T-helper 17 cell (primary cell): ENCODE measurements at places on chromosomes 1 and 21. TPM values are rescaled to one million over a fixed set of nuclear protein-coding genes. Genes with fewer than 3 reads are reported as not detected.

GRCh38 chr21:46328151-46328550, 4.2 kb downstream of the PCNT start:
- DNase-seq: no peak

- no peak for DNase-seq
These were observed 235.1 kb upstream of the RUNX1 start for GRCh38 chr21:35284199-35284598.

DNA sequence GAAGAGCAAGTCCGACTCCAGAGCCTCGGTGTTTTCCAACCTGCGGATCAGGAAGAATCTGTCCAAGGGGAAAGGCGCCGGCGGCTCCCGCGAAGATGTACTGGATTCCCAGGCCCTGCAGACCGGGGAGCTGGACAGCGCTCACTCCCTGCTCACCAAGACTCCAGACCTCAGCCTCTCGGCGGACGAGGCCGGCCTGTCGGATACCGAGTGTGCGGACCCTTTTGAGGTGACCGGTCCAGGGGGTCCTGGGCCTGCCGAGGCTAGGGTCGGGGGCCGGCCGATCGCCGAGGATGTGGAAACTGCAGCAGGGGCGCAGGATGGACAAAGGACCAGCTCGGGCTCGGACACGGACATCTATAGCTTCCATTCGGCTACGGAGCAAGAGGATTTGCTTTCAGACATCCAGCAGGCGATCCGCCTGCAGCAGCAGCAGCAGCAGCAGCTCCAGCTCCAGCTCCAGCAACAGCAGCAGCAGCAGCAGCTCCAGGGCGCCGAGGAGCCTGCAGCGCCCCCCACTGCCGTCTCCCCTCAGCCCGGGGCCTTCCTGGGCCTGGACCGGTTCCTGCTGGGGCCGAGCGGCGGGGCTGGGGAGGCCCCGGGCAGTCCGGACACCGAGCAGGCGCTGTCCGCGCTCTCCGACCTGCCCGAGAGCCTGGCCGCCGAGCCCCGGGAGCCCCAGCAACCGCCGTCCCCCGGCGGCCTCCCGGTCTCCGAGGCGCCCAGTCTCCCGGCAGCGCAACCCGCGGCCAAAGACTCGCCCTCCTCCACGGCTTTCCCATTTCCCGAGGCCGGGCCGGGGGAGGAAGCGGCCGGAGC, 827 bp downstream of the FMN2 start:
- no peak for DNase-seq

DNA sequence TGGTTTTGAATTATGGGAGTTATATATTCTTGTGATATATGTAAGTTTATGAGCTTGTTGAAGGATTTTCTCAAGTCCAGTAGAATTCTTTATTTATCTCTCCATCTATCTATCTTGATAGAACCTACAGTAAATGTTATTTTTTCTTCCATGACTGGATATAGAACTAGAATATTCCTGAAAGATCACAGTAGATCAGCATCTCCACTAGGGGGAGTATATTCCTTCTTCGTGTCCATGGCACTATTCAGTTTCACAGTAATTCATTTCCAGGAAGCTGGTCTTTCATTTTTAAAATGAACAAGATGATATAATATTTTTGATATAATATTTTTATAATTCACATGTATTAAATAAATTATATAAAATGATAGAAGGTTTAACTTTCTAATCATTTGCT, 18.8 kb downstream of the TMPRSS15 start:
- no peak for DNase-seq

DNA sequence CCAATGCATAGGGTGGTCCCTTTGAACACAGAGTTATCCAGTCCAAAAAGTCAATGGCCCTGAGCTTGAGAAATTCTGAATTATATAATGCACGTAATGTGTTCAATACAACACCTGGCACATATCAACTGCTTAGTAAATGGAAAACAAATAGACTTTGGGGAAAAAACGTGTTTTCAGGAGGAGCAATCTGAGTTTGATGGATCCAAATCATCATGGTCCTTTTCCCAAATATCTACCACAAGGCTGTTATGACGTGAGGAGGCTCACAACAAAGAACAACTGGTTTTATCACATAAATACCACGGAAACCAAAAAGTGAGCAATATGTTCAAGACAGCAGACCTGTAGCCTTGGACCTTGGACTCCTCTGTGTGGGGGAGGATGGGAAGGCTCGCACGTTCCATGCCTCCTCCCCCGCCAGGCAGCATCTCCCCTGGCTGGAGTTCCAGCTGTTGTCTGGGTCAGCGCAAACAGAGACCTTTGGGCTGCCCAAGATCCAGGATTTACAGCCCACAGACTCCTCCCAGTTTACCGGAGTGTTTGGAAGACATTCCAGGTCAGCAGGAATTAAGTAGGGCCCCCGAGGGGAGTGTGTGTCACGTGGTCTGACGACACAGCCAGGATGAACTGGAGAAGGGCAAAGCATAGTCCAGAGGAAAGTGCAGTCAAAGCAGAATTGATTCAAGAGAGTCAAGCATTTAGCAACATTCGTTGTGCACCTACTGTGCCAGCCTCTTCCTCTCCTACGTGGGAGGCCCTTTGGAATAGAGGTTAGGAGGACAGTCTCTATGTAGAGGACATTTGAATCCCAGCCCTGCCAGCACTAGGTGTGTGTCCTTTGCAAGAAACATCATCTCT, 32.2 kb upstream of the MED18 start:
- no peak for DNase-seq

The CELSR2 gene
- 3.3 TPM for total RNA-seq

The OR2L5 gene
- total RNA-seq: not detected

GRCh38 chr1:178540646-178541045, 27.7 kb downstream of the TEX35 start:
- DNase-seq: no peak

GRCh38 chr1:6424000-6424565, 493 bp upstream of the ESPN start:
- no peak for DNase-seq

GRCh38 chr1:211761400-211761799, 69.2 kb downstream of the LPGAT1 start:
- DNase-seq: no peak

DNA sequence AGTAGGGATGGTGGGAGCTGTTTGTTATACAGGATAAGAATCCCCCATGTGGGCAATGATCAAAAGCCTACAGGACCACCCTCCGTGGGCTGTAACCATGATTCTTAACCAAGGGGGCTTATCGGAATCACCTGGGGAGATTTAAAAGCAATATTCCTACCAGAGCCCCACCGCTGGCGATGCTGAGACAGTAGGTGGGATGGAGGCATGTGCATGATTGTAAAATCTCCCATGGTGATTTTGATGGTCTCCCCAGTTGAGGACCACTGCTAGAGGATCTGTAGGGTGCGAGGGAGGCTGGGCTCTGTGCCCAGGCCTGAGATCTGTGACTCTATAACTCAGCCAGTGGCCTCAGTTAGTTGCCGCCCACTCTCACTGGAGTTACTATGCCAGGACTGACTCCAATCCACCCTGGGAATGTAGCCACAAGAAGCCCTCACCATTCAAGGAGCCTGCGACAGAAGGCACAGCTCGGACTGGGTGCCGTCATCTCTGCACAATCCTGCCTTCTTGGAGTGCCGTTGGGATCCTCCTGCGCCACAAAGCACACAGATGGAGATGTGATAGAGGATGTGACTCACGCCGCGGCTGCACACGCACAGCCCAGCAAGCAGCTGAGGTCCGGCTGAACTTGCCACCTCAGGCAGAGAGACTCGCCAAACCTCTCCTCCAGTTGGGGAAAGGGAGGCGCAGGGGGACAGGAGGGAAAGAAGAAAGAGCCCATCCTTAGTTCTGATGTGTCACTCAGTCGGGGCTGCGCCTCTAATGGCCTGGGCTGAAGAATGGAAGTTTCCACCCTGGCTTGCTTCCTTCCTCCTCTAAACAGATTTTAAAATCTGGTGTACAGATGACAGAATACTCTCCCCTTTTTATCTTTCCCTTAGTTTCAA, 26.5 kb downstream of the AKNAD1 start:
- no peak for DNase-seq

- DNase-seq: no peak
These were observed 18.2 kb upstream of the AGO1 start for GRCh38 chr1:35864813-35865212.

The CRB1 gene
- total RNA-seq: 0.55 TPM

- DNase-seq: no peak
These were observed 282.9 kb downstream of the PTPRU start for GRCh38 chr1:29519108-29519787.

DNA sequence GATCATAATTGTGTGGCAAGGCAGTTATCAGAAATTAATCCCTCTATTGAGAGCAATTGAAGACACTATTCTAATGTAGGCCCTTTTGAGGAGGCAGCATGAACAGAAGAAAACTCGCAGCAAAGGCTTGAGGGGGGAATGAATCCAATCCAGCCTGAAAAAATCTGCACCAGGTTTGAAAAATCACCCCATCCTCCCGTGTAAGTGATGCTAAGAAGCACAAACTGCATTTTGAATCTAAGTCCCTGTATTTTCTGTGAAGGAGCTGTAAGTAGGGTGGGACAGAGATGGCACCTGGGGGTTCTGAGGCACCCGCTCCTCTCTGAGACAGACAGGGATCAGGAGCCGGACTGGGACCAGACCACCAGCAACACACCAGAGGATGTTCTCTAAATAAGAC, at the start of gene CRB1:
Gene CRB1 (plus strand): TSS at position 241 of the 400 bp plus-strand sequence. CDS start 161 bp downstream, outside the sequence.
- DNase-seq: no peak

- DNase-seq: no peak
These were observed 3.5 kb downstream of the MEX3A start for GRCh38 chr1:156078728-156079127.

GRCh38 chr1:156356875-156357534, 12.0 kb upstream of the RHBG start:
- DNase-seq: peak; percentile 63

GRCh38 chr1:205923651-205924459, 19.4 kb downstream of the SLC26A9 start:
- DNase-seq: no peak

The JAM2 gene
- 0.21 TPM for total RNA-seq
